ENCODE measurements at places on chromosomes 4 and X.

DNA sequence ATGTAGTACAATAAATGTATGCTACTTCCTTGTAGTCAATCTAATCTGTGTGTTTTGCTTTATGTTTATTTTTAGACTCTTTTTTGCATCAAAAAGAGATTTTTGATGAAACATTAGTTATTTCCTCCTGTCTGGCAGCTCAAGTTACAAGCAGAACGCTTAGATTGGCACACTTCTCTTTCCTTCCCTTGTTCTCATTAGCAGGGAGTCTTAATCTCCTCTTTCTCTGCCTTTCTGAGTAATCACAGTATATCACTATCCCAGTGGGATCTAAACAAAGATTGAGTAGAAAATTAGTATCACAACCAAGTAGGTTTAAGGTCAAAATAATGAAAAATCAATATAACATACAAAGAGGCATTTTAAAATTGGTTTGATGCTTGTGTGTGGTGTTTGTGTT, 1192.6 kb downstream of the C4orf33 start:
- DNase-seq = no peak

- no peak for DNase-seq
Observed at GRCh38 chr4:66034262-66034661, 364.0 kb upstream of the EPHA5 start.

GRCh38 chr4:188262464-188262863, 123.2 kb downstream of the TRIML1 start:
- DNase-seq = no peak

- DNase-seq = no peak
Observed at GRCh38 chrX:119870626-119871131, 854 bp downstream of the RNF113A start.

DNA sequence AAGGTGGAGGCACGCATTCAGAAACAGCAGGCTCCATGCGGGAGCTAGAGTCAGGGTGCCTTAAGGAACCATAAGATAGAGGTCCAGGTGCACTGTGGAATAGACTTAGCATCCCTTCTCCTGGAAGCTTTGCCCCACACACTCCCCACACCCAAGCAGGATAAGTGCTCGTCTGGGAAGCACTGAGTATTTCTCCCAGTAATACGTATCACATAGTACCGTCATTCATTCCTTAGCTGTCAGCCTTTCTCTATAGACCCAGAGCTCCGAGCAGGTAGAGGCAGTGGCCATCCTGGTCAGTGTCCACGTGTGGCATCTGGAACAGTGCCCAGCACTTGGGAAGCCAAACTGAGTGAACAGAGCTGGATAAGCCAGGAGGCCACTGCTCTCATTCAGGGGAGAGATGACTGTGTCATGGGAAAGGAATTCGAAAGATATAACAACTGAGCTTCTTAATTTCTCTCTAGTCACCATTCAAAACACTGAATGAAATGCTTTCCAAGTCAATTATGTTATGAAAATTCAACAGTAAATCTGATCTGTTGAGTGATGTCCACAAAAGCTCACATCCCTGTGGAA, 9.9 kb downstream of the APBB2 start:
- no peak for DNase-seq

DNA sequence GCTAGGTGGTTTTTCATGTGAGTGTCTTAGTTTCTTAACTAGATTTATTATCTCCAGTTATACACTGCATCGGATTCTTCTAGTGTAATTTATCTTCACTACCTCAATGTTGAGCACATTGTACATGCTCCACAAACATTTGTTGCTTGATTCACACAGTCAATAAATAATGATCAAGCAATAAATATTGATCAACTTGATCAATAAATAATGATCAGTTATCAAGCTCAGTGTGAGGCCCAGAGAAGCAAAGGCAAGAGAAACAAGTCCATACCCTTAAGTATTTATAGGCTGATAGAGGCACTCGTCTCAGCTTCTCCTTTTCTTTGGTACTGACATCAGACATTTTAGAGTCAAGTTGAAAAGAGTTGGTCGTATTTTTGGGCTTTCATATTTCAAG, 5.1 kb upstream of the VBP1 start:
- no peak for DNase-seq

DNA sequence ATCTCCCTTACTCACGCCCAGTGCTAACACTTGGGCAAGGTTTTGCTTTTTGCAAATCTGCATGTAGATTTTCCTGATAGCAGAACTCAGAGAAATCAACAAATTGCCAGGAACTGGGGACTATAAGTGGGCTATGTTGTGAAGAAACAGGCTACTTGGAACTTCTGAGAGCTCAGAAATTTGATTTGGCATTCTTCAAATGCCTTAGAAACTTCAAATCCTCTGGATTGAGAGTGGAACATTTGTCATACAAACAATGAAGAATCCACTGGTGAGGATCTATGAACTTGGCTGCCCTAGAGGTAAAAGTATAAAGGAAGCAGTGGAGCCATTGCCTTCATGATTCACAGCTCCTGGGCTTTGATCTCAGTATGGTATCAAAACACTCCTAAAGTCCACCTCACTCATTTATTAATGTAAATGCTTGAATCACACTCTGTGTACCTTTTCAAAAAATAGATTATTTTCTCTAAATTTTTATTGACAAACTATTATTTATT, 126.0 kb downstream of the GLRA3 start:
- DNase-seq = peak; percentile 2

GRCh38 chr4:186621959-186622553, 66.7 kb upstream of the MTNR1A start:
- peak; percentile 34 for DNase-seq

- no peak for DNase-seq
Observed at GRCh38 chrX:136115126-136115903, 32.0 kb upstream of the FHL1 start.

DNA sequence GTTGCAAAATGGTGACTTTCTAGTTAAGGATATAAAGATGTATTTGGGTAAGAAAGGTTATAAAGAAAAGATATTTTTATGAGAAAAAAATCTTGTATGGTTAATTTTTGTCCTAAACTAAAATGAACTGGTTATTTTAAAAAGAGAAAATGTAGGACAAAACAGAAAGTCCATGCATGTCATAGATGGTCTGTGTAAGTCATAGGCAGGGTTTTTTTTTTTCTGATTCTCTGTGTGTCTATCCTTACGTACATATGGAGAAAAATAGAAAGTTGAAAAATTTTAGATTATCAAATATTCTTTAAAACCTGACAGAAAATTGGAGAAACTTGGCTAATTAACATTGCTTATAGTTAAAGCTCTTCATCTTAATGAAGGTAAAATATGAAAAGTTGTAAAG, 493.4 kb downstream of the IQCM start:
- DNase-seq = no peak

DNA sequence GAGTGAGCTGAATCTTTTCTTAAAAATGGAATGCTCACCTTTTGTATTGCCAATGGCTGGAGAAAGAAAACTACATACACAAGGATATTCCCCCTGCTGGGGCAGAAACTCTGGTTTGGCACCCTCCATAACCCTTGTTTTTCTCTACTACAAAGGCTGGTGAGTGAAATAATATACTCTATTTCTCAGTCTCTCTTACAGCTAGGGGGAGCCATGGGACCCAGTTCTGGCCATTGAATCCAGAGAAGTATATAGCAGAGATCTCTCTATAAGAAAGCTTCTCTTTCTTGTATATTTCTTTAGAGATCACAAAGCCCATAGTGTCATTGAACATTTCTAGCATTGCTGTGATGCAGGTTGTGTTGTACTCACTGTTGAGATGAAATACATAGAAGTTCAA, 49.8 kb downstream of the SMPX start:
- no peak for DNase-seq

GRCh38 chrX:118493653-118494297, 1.8 kb upstream of the DOCK11 start:
- DNase-seq = no peak

- peak; percentile 48 for DNase-seq
Observed at GRCh38 chrX:139831675-139832456, 101.0 kb downstream of the ATP11C start.

GRCh38 chr4:57418133-57418532, 307.9 kb upstream of the IGFBP7 start:
- DNase-seq = no peak

GRCh38 chr4:77360451-77360850, 203.4 kb downstream of the CCNG2 start:
- no peak for DNase-seq

GRCh38 chr4:108060164-108060563, 70.5 kb downstream of the HADH start:
- DNase-seq = peak; percentile 50

- DNase-seq = no peak
Observed at GRCh38 chrX:333611-334311, 15.2 kb upstream of the GTPBP6 start.

DNA sequence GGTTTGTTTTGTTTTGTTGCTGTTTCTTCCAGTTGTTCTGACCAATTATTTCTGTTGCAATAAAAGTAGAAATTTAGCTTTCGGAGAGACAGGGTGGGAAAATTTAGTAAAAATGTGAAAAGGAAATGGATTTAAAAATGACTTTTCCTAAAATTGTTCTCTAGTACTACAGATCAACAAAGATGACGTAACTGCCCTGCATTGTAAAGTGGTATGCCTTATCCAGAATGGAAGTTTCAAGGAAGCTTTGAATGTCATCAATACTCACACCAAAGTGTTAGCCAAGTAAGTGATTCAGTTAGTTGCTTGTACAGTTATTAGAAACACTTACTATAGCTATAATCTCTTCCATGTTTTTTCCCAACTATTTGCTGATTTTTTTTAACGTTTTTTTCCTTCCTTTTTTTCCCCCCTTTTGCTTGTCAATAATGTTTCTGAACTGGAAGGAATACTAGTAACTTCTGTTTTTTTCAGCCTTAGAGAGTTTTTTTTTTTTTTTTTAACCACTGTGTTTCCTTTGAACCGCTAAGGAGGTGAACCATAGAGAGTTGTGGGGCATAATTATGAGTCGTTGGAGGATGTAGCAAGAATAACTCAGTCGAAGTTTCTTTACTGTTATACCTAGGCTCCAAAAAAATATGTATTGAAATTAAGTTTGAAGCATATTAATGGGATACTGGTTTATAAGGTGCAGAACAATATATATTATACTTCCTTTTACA, 2.2 kb downstream of the SRP72 start:
- DNase-seq = no peak

DNA sequence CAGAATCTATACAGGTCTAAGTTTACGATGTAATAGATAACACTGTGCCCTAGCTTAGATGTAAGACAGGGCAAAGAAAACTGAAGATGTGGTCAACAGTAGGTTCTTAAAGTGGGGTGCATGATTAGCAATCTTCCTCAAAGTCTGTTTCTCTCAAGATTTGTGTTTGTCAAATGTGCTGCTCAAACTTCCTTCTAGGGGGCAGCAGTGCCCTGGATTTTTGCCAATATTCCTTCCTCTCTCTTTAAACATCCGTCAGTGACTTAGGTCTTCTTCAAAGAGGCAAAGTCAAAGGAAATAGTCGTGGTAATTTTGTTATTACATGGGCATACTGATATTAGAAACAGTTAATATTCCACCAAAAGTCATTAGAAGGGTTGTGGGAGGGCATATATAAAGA, 4.2 kb upstream of the PDHA2 start:
- DNase-seq = no peak

- DNase-seq = peak; percentile 28
Observed at GRCh38 chr4:182179105-182179504, 64.1 kb upstream of the TENM3 start.

All from fibroblast of the conjunctiva (primary cell).